ENCODE measurements at places on chromosomes 3 and 15. TPM values are rescaled to one million over a fixed set of nuclear protein-coding genes. Genes with fewer than 3 reads are reported as not detected.

DNA sequence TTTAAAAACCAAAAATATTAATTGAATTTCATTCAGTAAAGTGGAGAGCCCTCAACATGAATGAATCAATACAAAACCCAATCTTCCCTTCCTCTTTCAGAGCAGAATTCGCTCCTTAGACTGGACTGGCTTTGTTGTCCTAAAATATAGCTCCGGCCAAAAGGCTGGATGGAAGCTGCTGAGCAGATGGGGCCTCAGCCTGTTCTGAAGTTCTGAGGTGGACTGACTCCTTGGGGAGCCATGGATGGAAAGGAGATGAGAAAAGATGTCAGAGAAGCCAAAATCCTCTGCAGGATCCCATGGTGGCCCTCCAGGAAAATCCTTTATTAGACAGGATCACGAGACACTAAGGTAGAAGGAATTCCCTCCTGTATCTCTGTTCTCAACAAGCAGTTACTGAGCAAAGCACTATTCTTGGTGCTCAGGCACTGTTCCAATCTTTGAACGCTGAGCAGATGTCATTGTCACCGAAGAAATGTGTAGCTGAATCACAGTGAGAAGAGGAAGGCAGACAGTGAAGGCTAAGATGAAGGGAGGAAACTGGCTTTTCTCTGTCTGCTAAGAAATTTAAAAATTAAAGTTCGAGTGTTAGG is 122.0 kb downstream of the SEMA6D start:
- H3K36me3 ChIP-seq: no peaks in the 10 kb centered on the region
- DNase-seq: no peak
- H3K4me3 ChIP-seq: no peak overlapping the region
- H3K27me3 ChIP-seq: no peaks in the 10 kb centered on the region

DNA sequence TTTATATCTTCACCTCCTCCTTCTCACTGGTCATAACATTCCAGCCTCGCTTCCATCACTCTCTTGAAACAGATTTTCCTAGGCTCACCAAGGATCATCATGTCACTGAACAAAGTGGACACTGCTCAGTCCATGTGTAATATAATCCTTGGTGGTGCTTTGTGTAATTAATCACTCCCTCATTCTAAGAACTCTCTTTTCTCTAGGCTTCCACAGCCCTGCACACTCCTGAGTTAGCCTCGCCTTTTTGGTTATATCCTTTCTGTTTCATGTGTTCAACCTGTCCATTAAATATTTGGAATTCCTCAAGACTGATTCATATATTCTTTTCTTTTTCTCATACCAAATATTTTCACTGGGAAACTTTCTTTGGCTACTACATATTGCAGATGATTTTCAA is 440.8 kb downstream of the PYDC2 start:
- no peak overlapping the region for H3K27ac ChIP-seq
- H3K36me3 ChIP-seq: no peaks in the 10 kb centered on the region
- H3K4me1 ChIP-seq: no peaks in the 10 kb centered on the region
- no peak for DNase-seq
- H3K27me3 ChIP-seq: no peaks in the 10 kb centered on the region

The GOLGA6D gene
- 0.13 TPM for total RNA-seq

DNA sequence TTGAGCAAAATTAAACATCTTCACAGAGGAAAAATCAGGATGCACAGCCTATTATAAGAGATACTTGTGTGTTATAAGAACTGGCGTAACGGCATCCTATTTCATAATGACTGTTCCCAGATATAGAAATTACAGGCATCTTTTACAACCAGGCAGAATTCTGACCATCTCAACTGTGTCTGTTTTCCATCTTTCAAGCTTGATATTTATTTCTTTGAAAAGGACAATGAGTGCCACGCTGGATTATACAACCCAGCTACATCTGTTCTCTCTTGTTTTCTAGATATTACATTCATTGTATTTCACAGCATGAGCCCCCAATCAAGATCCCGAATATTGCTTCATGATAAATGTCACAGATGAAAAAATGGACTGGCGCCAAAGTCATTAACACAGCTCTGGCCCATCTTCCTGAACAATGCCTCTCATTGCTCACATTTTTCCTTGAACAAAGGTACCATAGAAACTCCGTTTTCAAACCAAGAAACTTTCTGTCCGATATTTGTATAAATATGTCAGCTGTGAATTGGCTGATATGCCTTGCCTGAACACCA is 420.6 kb downstream of the TBL1XR1 start:
- no peaks in the 10 kb centered on the region for H3K36me3 ChIP-seq
- DNase-seq: peak; percentile 38
- H3K4me1 ChIP-seq: peaks cover 13% of the 10 kb centered on the region
- H3K4me3 ChIP-seq: no peak overlapping the region
- no peaks in the 10 kb centered on the region for H3K27me3 ChIP-seq
- H3K27ac ChIP-seq: no peak overlapping the region

- no peaks in the 10 kb centered on the region for H3K36me3 ChIP-seq
- no peaks in the 10 kb centered on the region for H3K27me3 ChIP-seq
- H3K4me3 ChIP-seq: no peak overlapping the region
- no peak overlapping the region for H3K27ac ChIP-seq
Measured at GRCh38 chr15:25688166-25688565, 175.0 kb downstream of the ATP10A start.

The TMCO5A gene
- total RNA-seq: not detected

GRCh38 chr3:182083112-182083511 is 371.4 kb downstream of the SOX2 start:
- DNase-seq: no peak
- no peak overlapping the region for H3K27ac ChIP-seq
- H3K4me1 ChIP-seq: no peaks in the 10 kb centered on the region
- H3K36me3 ChIP-seq: no peaks in the 10 kb centered on the region

DNA sequence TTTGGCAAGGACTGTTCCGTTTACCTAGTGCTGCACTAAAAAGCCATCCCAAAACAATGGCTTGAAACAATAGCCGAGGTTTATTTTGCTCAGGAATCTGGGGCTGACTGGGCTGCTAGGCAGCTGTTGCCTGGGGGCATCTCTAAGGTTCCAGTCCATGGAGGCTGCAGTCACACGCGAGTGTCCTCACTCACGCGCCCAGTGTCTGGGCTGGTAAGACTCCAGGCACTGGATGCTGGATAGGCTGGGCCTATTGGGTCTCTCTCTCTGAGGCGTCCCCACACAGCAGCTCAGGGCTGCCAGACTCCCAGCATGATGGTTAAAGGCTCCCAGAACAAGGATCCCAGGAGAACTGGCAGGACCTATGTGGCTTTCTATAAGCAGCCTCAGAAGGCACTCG is 34.2 kb downstream of the ALS2CL start:
- no peak overlapping the region for H3K4me3 ChIP-seq
- H3K36me3 ChIP-seq: no peaks in the 10 kb centered on the region
- no peaks in the 10 kb centered on the region for H3K4me1 ChIP-seq
- H3K27me3 ChIP-seq: no peaks in the 10 kb centered on the region
- H3K27ac ChIP-seq: no peak overlapping the region

DNA sequence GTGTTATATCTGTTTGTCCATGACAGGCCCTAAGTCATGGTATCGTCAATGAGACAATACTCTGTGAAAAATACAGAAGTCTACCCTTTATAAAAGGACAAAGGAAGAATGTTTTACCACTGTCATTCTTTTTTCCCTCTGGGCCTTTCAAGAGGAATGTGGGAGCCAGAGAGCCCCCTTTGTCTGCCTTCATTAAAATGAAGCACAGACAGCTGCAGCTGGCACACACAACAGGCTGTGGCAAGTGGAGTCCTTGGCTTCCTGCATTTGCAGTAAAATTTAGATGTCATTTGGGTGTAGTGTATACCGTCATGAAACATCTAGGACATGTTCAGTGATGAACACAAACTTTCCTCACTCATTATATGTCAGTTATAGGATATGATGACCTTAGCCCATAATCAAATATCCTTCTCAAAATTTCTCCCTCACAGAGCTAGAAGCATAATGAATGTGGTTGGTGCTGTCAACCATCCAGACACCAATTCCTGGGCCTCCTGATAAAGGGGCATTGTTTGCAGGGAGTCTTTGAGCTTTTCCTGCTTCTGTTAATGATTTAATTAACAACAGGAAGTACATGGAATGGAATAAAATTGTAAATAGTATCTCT is 76.4 kb downstream of the DHX36 start:
- DNase-seq: peak; percentile 27
- H3K27me3 ChIP-seq: no peaks in the 10 kb centered on the region
- no peak overlapping the region for H3K4me3 ChIP-seq
- peak overlapping the region; percentile 14 for H3K27ac ChIP-seq
- peaks cover 22% of the 10 kb centered on the region for H3K4me1 ChIP-seq

- DNase-seq: no peak
- no peaks in the 10 kb centered on the region for H3K36me3 ChIP-seq
- no peaks in the 10 kb centered on the region for H3K27me3 ChIP-seq
- no peaks in the 10 kb centered on the region for H3K4me1 ChIP-seq
- H3K4me3 ChIP-seq: no peak overlapping the region
Measured at GRCh38 chr3:116512281-116512680, 67.0 kb upstream of the LSAMP start.

The SLC22A13 gene
- total RNA-seq: 1.1 TPM

DNA sequence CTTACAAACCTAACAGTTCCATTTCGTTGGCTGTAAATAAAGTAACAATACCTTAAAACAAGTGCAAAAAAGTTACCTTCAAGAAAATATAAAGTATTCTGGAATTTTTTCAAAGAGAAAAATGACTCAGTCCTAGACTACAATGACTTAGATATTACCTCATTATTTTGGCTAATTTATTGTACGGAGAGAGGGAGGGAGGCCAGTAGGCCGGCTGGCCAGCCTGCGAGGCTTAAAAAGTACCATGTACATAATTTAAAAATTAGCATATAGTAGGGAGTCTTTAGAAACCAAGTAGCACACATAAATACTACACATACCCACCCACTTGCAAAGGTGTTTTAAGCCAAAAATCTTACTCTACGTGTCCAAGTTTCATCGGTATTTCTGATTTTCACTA is 41.9 kb upstream of the MAP4 start:
- no peaks in the 10 kb centered on the region for H3K36me3 ChIP-seq
- H3K4me1 ChIP-seq: no peaks in the 10 kb centered on the region
- no peak overlapping the region for H3K27ac ChIP-seq
- no peaks in the 10 kb centered on the region for H3K27me3 ChIP-seq

The CDC25A gene
- 29.5 TPM for total RNA-seq

DNA sequence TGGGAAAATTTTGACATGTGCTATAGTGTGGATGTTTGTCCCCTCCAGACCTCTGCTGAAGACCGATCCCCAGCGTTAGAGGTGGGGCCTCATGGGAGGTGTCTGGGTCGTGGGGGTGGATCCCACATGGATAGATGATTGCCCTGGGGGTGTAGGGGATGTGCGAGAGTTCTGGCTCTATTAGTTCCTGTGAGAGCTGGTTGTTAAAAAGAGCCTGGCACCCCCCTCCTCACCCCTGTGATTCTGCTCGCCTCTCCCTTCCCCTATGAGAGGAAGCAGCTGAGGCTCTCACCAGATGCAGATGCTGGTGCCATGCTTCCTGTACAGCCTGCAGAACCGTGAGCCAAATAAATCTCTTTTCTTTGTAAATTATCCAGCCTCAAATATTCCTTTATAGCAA is 67.4 kb downstream of the ATP10A start:
- no peak overlapping the region for H3K27ac ChIP-seq
- DNase-seq: no peak
- no peaks in the 10 kb centered on the region for H3K36me3 ChIP-seq
- H3K27me3 ChIP-seq: no peaks in the 10 kb centered on the region
- no peaks in the 10 kb centered on the region for H3K4me1 ChIP-seq
